ENCODE measurements at places on chromosomes 13 and 19.

DNA sequence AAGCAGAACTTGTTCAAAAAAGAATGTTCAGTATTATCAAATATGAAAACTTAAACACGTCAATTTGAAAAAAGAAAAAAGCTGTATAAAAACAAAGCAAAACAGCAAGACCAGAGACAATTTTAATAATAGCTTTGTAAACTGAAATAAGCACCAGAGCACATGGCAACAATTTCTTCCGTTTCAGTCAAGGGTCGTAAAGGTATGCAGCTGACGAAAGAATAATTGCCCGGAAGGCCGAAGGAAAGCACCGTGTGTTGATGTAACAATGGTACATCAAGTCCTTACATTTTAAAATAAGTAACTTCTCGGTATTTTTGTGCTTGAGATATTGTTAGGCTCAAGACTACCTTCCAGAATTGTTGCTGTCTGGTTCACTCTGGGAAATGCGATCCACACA, 1.7 kb downstream of the PROSER1 start:
- no peak for DNase-seq

GRCh38 chr19:50821248-50821612, 2.4 kb downstream of the KLK1 start:
- DNase-seq = no peak

DNA sequence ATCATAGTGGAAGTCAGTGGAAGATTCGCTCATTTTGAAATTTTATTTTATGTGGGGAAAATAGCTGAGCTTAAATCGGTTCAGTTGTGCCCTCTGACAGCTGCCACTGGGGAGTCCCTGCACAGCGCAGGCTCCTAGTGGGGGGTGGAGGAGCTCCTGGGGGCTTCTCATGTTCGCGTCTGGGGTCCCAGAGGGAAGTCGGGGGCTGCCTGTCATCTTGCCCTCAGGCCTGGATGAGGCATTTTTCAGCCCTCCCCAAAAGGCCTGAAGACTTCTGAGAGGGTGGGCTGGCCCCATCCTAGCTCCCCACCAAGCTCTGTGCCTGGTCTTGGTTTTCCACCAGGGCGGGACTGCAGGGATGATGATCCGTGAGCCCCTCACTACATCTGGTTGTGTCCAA, 82.1 kb downstream of the CHST8 start:
- DNase-seq = no peak

GRCh38 chr19:31963746-31964145, 381.7 kb upstream of the ZNF507 start:
- DNase-seq = no peak

GRCh38 chr19:34269968-34270621, 15.7 kb downstream of the GARRE1 start:
- peak; percentile 16 for DNase-seq

DNA sequence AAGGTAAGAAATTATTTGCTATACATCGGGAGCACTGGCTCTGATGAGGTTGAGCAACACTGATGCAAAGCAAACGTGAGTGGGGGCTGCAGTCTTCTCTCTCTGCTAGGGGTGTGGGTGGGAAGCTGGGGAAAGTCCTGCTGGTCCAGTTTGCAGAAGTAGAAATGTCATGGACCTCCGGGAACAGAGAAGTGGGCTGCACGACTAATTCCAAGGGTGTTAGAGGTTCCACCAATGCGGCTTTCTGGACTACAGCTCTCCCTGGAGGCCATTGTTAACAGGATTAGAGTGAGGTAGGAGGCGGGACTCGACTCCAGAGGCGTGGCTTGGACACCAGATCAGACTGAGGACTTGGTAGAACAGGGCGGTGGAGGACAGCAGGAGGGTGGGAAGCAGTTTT, 5.7 kb upstream of the FBXO27 start:
- no peak for DNase-seq

- DNase-seq = no peak
Measured at GRCh38 chr13:31196992-31197391, 2.8 kb upstream of the B3GLCT start.

- DNase-seq = no peak
Measured at GRCh38 chr13:67642657-67643056, 412.5 kb upstream of the PCDH9 start.

- DNase-seq = no peak
Measured at GRCh38 chr13:23902975-23903905, 5.9 kb upstream of the C1QTNF9B start.

Measured in stimulated activated CD4-positive, alpha-beta T cell treated with anti-CD3 and anti-CD28 coated beads, Interleukin-1b, Interleukin-23, amount 100 ng/mL, for 24 hours (primary cell).